Natural killer cell treated with Interleukin-12 subunit alpha and Interleukin-12 subunit beta and Interleukin-15 and Interleukin-18, amount 100 ng/mL, for 72 hours (primary cell): ENCODE measurements at places on chromosomes 4 and X.

DNA sequence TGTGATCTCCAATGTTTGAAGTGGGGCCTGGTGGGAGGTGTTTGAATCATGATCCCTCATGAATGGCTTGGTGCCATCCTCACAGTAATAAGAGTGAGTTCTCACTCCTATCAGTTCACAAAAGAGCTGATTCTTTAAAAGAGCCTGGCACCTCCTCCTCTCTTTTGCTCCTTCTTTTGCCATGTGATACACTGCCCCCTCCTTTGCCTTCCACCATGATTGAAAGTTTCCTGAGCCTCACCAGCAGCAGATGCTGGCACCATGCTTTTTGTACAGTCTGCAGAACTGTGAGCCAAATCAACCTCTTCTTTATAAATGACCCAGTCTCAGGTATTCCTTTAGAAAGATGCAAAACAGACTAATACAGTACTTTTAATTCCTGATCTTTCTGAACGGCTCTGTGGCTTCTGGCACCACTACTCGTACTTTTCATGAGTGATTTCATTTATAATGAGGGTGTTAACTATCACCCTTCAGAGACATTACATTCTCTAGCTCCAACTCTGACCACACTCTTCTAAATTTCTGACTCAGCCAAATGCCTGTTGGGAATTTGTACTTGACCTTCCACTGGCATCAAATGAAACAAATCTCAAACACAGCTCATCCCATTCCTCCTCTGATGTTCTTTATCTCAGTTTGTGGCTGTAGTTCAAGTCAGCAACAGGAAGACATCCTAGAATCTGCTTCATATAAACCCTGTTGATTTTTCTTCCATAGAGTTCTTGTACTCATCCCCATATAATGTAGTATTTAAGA is 4.2 kb downstream of the UFSP2 start:
- peaks cover 20% of the 10 kb centered on the region for H3K4me1 ChIP-seq
- no peak overlapping the region for H3K4me3 ChIP-seq
- H3K27me3 ChIP-seq = no peaks in the 10 kb centered on the region

- no peak overlapping the region for H3K27ac ChIP-seq
Measured at GRCh38 chrX:31423609-31424189, 351.9 kb upstream of the FTHL17 start.

DNA sequence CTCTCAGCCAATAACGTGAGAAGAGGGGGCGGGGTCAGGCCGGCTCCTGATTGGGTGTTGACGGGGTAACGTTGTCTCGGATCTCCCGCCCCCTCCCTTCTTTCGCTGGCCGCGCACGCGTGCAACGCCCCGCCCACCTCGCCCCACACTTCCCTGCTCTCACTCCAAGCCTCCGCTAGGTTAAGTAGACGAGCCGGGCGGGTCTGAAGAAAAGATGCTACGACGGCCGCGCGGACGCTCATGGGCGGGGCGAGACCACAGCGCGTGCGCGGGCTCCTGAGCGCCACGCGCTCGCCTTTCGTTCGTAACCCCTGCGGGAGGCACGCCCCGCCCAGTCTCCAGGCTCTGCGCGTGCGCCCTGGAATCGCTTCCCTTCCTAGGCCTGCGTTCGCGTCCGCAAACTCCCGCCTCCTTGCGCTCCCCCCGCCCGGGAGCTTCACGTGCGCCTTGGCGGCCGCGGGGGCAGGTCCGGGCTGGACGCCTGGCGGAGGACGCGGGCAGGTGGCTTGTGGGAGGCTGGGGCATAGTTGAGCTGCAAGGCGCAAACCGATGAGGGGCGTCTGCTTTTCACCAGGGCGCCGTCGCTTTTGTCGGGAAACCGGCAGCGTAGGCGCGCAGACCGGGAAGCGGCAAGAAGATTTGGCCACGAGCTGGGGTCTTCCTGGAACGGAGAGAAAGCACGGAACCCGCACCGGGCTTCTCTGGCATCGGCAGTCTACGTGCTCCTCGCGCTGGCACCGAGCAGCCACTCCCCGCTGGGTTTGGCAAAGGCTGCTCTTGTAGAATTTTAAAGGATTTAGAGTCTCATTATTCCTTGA is 467 bp upstream of the PGRMC2 start:
- peak; percentile 100 for DNase-seq
- no peaks in the 10 kb centered on the region for H3K36me3 ChIP-seq
- peaks cover 29% of the 10 kb centered on the region for H3K4me1 ChIP-seq

DNA sequence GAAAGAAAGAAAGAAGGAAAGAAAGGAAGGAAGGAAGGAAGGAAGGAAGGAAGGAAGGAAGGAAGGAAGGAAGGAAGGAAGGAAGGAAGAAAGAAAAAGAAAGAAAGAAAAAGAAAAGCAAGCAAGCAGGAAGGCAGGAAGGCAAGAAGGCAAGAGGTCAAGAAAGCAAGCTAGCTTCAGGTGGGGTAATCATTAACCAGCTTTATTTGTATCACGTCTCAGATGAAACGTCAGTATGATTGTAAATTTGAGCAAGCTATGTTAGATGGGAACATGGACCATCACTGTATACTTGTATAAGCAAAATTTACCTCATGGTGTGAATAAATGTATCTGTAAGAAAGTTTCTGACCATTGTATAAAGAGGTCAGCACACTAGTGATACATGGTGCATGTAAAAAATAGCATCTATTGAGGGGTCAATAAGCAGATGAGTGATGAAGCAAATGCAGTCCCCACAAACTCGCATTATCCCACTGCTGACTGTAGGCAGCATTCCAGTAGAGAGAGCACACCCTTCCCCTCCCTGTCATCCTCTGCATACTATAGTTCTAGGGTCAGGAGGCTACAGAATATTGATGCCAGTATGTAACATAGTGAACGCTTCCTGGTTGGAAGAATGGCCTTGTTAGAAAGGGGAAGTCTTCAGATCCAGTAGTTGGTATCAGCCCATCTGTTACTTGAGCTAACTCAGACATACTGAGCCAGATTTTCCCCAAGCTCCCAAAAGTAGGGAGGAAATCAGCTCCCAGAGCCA is 16.5 kb upstream of the KLHL34 start:
- no peaks in the 10 kb centered on the region for H3K4me1 ChIP-seq
- H3K27me3 ChIP-seq = peaks cover 12% of the 10 kb centered on the region
- no peaks in the 10 kb centered on the region for H3K36me3 ChIP-seq
- H3K4me3 ChIP-seq = no peak overlapping the region

DNA sequence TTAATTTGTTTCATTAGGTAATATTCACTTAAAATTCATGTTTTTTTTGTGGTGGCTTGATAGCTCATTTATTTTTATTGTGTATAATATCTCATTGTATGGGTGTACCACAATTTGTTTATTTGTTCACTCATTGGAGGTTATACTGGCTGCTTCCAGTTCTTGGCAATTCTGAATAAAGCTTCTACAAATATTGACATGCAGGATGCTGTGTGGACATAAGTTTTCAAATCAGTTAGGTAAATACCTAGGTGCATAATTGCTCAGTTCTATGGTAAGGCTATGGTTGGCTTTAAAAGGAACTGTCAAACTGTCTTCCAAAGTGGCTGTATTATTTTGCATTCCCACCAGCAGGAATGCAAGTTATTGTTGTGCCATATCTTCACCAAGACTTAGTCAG is 504.5 kb upstream of the GALNTL6 start:
- no peaks in the 10 kb centered on the region for H3K27me3 ChIP-seq
- H3K4me1 ChIP-seq = no peaks in the 10 kb centered on the region
- H3K27ac ChIP-seq = no peak overlapping the region
- no peak for DNase-seq
- H3K4me3 ChIP-seq = no peak overlapping the region
- peaks cover 12% of the 10 kb centered on the region for H3K36me3 ChIP-seq

GRCh38 chr4:1265351-1265750 is 16.4 kb upstream of the CTBP1 start:
- no peaks in the 10 kb centered on the region for H3K36me3 ChIP-seq
- H3K27ac ChIP-seq = no peak overlapping the region
- no peak for DNase-seq
- H3K4me3 ChIP-seq = no peak overlapping the region
- no peaks in the 10 kb centered on the region for H3K27me3 ChIP-seq
